ENCODE measurements at places on chromosomes 7 and 10.
A peak's percentile ranks its signal among the peaks of the same experiment; 100 is the strongest.

- DNase-seq, result no peak
Observed at GRCh38 chr7:52647046-52647445, 388.4 kb upstream of the POM121L12 start.

DNA sequence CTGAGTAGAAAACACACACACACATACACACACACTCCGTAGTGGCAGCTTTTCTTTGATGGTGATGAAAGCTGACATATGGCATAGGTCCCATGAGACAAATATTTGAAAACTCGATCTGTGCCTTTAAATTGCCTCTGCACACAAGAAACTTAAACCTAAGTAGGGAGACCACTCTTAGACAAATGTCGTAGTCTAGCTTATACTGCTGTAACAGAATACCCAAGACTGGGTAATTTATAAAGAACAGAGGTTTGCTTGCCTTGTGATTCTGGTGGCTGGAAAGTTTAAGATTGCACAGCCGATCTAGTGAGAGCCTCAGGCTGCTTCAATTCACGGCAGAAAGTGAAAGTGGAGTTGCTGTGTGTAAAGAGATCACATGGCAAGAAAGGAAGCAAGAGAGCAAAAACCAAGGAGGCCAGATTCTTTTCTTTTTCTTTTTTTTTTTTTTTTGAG is 489.4 kb upstream of the SORCS1 start:
- peak; percentile 41 for DNase-seq

DNA sequence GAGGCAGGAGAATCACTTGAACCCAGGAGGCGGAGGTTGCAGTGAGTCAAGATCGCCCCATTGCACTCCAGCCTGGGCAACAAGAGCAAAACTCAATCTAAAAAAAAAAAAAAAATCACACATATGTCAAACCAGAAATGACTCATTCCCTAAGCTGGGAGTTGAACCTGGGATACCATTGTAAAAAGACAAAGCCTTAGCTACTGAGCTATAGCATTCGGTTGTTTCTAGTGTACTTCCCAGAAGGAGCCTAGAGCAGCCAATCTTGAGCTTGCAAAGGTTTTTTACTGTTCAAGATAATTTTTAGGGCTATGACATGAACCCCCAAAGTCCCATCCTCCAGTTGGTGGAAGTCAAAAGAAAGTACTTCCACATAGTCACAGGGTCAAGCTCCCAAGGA is 87.9 kb downstream of the ZNF467 start:
- DNase-seq, result no peak

GRCh38 chr7:3893151-3893788 is 592.2 kb downstream of the SDK1 start:
- no peak for DNase-seq

DNA sequence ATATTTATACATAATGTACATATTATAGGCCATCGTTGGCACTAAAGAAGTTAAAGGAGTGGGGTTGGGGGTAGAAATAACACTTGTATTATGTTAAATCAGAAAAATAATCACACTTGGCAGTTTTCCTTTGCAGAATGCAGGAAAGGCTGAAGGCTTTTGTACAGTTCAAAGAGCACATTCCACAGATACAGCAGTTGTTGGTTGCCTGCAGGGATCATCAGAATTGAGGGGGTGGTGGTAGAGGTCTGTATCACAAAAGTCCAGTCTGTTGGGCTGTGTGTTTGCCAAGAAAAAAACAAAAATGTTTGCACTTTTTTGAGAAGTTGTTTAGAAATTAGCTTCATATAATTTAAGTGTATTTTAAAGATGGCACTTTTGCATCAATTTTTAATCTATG is 231.8 kb upstream of the FOXP2 start:
- no peak for DNase-seq

DNA sequence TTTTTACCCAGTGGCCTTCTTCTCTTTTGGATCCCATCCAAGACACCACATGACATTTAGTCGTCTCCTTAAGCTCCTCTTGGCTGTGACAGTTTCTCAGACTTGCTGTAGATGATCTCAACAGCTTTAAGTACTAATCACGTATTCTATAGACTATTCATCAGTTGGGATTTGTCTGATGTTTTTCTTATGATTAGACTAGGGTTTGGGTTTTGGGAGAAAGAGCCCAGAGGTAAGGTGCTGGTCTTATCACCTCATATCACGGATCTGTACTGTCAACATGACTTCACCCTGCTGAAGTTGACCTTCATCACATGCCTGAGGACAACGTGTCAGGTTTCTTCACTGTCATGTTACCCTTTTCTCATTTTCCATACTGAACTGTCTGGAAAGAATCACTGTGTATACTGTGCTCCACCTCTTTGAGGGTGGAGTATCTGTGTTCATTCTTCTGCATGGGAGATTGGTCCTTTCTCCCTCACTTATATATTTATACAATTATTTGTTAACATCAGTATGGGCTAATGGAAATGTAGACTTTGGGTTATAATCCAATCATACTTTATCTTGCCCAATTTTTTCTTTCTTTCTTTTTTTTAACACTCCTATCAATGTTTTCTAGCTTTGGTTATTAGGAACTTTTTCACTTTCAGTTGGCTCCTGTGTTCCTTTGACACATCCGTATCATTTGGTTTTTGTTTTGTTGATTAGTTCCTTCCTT is 6.4 kb upstream of the HKDC1 start:
- DNase-seq, result no peak

DNA sequence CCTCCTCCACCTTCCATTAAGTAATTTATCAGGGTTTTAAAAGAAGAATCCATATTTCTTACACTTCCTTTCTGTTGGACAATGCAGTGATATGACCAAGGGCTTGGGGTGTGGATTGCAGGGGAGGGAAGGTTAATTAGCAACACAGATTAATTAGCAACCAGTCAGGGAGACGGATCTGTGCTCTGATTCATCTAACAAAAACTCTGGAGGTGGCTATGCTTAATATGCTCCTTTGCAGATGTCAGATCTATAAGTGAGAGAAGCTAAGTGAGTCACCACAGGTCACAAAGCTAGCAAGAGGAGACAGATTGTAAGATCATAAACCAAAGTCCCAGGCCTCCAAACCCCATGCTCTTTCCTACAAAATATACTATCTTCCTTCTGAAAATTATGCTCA is 178.8 kb upstream of the ITGB1 start:
- no peak for DNase-seq

- no peak for DNase-seq
Observed at GRCh38 chr7:70405241-70405640, 726.7 kb upstream of the GALNT17 start.

DNA sequence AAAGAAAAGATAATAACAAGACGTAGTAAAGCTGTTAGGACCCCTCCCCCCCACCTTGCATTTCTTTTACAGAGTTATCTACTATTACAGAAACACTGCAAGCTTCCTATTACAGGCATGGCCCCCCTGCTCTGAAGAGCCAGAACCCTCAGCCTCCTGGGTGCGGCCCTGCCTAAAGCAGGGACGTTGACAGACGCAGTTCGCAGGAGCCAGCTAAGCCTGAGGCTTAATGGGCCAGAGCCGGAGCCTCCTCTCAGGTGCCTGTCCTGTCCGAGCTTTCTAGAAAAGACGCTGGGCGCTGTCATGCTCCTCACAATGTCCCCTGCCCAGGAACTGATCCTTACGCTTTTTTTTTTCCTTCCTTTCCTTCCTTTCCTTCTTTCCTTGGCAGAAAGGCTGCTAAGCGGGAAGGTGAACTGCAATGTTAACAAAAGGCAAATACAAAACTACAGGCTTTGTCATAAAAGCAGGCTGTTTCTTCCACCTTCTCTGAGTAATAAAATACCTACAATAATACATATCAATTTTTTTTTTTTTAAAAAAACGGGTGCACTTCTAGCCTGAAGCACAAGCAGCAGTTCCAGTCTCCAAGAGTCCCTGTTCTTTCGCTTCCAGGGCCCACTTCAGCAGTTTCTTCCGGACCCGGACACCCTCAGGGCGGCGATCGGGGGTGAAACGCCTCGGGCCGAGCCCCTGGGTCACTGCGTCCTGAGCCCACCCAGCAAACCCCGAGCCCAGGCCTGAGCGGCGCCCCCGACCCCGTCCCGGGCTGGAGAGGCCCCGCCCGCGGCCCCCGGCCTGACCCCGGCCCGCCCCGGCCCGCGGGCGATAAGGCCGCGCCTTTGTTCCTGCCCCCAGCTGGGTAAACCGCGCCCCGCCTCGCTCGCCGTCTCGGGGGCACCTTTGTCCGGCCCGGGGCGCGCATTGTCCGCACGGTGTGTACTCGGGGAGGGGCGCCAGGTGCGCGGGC is 11.2 kb downstream of the MNX1 start:
- DNase-seq, result peak; percentile 66

DNA sequence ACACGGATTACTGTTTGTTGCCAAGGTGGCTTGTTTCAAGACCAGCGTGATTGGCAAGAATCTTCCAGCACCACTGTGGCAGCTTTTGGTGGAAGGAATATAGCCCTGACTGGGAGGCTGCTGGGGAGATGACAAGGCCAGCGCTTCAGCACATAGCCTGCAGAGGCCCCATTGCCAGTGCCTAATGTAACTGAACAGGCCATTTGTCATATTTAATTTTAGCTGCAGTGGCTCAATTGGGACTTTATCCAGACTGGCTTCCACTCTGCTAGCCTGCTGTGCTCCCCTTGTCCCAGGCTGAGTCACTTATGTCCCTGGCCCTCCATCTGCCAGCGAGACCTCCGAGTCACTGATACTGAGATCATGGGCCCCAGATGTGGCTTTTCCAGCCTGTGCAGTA is 483.1 kb downstream of the GALNT17 start:
- peak; percentile 21 for DNase-seq

DNA sequence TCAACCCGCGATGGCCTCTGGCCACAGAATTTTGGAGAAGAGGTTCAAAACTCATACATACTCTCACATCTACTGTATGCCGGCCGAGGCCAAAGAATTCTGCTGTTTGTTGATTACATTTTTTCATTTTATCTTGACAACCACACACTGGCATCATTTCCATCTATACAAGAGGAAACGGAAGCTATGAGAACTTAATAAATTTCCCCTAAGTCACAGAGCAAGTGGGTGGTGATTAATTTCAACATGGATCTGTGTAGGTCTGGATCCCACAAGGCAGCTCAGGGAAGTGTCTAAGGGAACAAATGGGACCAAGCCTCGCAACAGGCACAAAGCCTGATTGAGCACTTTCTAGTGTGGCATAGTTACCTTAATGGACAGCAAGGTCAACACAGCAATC is 18.0 kb downstream of the ELMO1 start:
- DNase-seq, result no peak

DNA sequence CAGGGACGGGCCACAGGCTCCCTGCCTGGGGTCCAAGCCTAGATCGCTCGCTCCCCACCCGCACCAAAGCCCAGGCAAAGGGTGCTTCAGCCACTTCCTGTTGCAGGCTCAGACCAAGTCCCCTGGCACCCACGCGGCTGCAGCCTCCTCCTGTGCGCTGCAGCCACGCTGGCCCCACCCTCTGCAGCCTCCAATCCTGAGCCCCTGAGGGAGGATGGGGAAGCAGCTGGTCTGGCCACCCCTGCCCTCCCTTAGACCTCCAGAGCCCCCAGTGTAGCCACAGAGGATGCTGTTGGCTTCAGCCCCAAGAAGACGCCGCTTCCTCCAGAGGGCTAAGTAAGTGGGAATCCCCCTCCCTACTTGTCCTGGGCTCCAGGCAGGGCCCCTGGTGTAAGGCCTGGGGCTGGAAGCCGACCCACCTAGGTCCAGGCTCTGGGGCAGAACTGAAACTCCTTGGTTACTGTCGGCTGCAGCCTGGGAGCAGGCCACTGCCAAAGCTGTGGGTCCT is 9.4 kb downstream of the LIMK1 start:
- no peak for DNase-seq

GRCh38 chr7:18940593-18941134 is 176.8 kb downstream of the TWIST1 start:
- no peak for DNase-seq

- DNase-seq, result no peak
Observed at GRCh38 chr10:11243425-11244222, 226.0 kb downstream of the CELF2 start.

DNA sequence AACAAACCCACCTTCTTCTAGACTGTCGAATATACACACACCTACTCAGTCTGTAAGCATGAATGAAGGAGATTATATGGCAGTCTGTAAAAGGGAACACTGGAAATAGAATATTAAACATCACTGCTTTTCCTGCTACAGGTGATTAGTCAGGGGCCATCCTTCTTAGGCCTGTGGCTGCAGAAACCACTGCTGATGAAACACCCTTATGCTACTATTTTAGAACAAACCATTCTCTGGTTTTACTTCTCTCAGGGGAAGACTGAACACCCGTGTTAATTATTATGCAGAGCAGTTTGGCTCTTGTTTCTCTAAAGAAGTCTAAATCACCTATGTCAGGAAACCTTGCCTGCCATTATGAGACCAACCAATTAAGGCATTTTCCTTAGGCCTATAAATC is 351.1 kb upstream of the KLF6 start:
- DNase-seq, result no peak

- DNase-seq, result no peak
Observed at GRCh38 chr7:5214641-5215040, 24.6 kb downstream of the WIPI2 start.

- no peak for DNase-seq
Observed at GRCh38 chr7:108535744-108536143, 9.8 kb upstream of the PNPLA8 start.

GRCh38 chr7:155985518-155986250 is 173.4 kb upstream of the SHH start:
- no peak for DNase-seq

GRCh38 chr7:111050875-111051416 is 40.0 kb upstream of the LRRN3 start:
- DNase-seq, result no peak

- no peak for DNase-seq
Observed at GRCh38 chr10:10067644-10068043, 950.0 kb upstream of the CELF2 start.

DNA sequence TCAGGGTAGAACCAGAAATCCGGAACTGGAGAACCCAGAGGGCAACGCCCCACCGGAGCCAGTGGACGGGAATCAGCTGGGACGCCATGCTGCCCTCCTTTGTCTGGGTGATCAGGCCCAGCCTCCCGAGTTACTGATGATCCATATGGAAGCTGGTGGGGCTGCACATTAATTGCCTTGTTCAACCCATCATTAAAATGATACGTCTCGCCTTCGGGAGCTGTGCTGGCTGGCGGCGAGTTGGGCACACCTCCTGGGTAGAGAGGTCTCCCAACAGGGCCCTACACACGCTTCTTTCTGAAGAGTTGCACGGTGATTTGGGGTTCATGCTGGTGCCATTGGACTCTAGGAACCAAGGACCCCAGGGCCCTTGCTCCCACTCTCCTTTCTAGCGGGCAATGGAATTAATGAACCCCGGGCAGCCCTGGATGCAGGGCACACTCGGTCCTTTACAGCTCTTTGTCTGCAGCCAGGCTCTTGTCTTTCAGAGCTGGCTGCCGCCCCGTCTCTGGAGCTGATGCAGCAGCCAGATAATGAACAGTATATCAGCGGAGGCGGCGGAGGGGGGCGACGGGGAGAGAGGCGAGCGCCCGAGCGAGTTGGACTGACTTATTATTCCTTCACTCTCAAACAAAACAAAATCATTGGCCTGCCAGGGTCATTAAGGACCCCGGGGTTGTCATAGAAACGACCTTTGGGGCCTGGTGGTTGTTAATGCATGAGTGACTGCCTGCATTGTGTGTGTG is 412.2 kb upstream of the ZMIZ1 start:
- DNase-seq, result no peak

DNA sequence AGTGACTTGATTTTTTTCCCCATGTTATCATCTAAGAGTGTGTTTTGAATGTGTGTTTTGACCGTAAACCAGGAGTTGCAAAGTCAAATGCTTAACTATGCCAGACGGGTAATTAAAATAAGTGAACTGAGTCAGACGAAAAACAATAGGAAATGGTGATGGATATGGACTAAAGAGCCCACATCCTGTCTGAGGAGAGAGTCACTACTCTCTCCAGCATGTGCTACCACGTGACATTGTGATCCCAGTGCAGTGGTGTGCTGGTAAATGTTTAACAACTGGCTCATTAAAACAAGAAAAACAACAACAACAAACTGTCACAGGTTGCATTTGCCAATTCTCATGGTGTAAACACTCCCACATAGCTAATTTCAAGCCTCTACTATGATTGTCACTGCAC is 164.3 kb downstream of the SUGCT start:
- no peak for DNase-seq

Measured in WERI-Rb-1 (cell line).